ENCODE measurements at places on chromosomes 4 and X. TPM values are rescaled to one million over a fixed set of nuclear protein-coding genes. Genes with fewer than 3 reads are reported as not detected.

The HMX1 gene
- total RNA-seq, result not detected

The DCLK2 gene
- 11.3 TPM for total RNA-seq

The CYBB gene
- total RNA-seq, result not detected

The IL13RA1 gene
- total RNA-seq, result 35.6 TPM
